ENCODE measurements at places on chromosomes 3 and 15.

GRCh38 chr3:134323966-134324962 is 50.0 kb downstream of the AMOTL2 start:
- DNase-seq, result no peak

- DNase-seq, result no peak
These were observed 247.0 kb downstream of the STXBP5L start for GRCh38 chr3:121155028-121155427.

- DNase-seq, result no peak
These were observed 49.7 kb downstream of the MAGEF1 start for GRCh38 chr3:184662187-184662586.

- peak; percentile 36 for DNase-seq
These were observed 928 bp downstream of the ANKRD34C start for GRCh38 chr15:79283252-79284048.

- no peak for DNase-seq
These were observed 124.2 kb downstream of the ZBTB20 start for GRCh38 chr3:115022835-115023398.

DNA sequence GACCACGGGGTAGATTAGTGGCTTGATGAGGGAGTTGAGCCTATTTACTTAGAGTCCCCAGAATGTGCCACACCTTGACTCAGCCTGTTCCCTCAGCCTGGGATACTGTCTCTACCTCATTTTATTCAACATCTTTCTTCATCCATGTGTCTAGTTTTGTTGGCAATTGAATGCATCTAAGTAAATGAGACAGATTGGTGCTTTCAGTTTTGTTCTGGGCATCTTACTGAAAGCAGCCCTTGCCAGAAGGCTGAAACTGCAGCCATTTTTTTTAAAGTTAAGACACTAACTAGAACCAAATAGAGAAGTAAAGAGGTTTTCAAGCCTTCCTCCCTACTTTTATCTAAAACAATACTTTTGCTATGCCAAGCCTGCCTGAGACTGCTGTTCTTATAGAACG is 246.8 kb downstream of the SLCO3A1 start:
- no peak for DNase-seq

DNA sequence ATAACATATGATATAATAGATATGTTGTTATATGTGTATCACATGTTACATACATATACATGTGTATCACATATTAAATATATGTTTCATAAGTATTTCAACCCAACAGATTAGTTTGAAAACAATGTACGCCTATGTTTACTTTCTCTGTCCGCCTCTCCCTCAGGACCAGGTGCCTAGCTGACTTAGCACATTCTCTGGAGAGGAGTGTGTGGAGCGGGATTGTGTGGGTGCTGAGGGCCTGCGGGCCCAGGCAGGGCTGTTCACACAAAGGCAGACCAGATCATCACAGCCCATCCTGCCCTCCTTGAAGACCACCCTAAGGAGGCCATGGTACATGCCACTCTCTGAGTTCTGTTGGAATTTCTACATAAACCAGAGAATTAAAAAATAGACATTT is 81.0 kb downstream of the PLXNA1 start:
- DNase-seq, result no peak

- DNase-seq, result no peak
These were observed 237.4 kb upstream of the TGFBR2 start for GRCh38 chr3:30368978-30369377.

DNA sequence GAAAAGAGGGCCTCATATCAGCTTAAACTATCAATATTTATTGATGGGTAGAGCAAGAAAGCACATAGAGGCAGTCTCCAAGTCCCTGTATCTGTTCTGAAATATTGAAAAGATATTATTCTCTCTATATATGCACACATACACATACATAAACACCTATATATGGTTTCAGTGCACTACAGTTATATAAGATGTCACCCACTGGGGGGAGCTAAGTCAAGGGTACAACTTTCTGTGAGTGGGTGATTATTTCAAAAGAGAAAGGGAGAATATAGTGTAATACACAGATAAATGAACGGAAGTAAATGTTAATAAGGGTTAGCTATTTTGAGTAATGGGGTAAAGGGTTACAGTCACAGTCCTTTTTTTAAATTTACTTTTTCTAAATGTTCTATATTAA is 8.8 kb downstream of the SNTN start:
- no peak for DNase-seq

- DNase-seq, result no peak
These were observed 204.7 kb downstream of the SV2B start for GRCh38 chr15:91304786-91305185.

- no peak for DNase-seq
These were observed 262.6 kb downstream of the ABHD5 start for GRCh38 chr3:43953380-43953779.

Data from activated CD4-positive, CD25-positive, alpha-beta regulatory T cell treated with anti-CD3 and anti-CD28 coated beads, Interleukin-2, amount 50 U/mL, for 72 hours (primary cell).